ENCODE measurements at places on chromosomes 11 and 22.

GRCh38 chr11:70577948-70578347 is 179.6 kb downstream of the CTTN start:
- no peak for DNase-seq

- DNase-seq: no peak
These were observed 741.1 kb downstream of the NELL1 start for GRCh38 chr11:21410513-21410912.

GRCh38 chr22:38704654-38705234 is 1.0 kb upstream of the GTPBP1 start:
- DNase-seq: no peak

GRCh38 chr11:78189174-78189724 is 530 bp downstream of the USP35 start:
- no peak for DNase-seq

DNA sequence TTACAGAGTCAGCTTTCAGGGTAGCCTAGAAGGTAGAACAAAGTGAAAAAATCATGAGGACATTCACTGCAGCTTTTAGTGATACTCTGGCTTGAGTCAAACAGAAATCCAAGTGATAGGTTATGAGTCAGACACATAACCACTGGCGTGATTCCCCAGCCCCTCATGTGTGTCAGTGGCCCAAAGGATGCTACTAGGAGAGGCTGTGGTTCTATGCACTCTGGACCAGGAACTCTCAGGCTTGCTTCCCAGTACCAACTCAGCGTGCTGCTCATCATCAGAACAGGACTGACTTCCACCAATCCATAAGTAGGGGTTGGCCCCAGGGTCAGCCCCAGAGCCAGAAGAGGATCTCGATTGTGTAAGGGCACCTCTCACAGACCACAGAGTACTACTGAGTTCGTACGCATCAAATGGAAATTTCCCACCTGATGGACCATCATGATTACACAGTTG is 116.8 kb downstream of the MED15 start:
- no peak for DNase-seq

DNA sequence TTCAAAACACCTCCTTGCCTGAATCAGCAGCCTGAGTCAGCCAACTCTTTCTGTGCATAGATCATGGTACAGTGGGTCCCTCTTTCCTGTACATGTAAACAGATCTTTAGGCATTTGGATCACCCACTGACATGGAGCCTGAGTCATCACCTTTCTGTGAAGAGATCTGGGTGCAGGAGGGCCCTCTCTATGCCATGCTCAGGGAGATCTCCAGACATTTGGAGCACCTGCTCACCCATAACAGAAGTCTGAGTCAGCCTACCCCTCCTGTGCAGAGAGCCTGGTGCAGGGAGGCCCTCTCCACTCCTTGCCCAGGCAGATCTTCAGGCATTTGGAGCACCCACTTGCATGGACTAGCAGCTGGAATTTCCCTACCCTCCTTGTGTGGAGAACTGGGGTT is 56.2 kb upstream of the GLYAT start:
- no peak for DNase-seq

GRCh38 chr11:123426789-123427188 is 3.3 kb upstream of the GRAMD1B start:
- no peak for DNase-seq

- no peak for DNase-seq
These were observed 59.5 kb downstream of the LINC01488 start for GRCh38 chr11:69541001-69541285.

DNA sequence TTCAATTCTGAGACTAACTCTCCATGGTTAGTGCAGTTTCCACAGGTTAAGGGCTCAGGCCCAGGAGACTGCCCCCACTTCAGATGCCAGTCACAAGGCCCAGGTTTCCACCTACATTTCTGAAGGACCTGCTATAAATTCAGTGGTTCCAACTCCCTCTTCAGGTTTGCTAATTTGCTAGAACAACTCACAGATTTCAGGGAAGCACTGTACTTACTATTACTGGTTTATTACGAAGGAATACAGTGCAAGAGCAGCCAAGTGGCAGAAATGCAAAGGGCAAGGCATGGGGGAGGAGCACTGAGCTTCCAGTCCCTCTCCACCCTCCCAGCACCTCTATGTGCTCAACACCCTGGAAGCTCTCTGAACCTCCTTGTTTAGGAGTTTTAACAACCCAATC is 39.3 kb upstream of the SPON1 start:
- no peak for DNase-seq

DNA sequence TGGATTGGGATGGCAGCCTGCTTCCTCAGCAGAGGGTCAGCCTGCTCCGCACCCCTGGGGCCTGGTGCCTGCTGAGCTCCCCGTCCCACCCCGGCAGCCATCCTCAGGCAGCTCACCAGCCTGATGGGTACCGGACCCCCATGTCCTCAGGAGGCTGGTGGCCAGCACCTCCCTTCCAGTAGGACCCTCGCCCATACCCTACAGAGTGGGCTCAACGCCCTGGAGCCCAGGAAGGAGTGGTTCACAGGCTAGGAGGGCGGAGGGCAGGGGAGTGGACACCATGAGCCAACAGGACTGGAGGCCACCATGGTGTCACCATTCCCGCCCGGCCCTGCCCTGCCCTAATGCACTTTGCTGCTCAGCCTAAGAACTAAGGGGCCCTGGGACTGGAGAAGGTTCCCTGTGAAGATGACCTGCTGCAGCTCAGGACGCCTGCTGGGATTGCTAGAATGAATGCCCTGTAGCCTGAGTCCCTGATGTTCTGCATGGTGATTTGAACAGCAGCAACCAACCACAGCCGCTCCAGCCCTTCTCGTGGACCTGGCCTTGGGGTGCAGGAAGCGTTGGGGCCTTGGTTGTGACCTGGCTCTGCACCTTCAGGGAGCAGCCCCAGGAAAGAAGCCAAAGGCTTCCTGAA is 1080.8 kb downstream of the BRD1 start:
- DNase-seq: no peak

DNA sequence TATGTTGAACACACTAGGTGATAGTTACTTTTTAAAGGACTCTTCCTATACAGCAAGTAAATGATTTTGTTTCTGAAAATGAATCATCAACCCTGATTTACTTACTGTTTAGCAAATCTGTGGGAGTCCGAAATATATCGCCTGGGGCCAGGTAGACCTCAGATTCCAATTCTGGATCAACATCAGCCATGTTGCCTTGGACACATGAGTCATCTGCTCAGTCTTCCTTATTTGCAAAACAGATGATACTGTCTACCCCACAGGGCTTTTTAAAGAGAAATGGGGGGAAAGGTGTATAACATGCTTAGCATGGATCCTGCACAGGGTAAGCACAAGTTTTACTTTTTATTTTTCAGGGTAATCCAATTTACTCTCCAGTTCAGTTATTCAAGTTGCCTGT is 324.2 kb downstream of the TENM4 start:
- no peak for DNase-seq

- DNase-seq: no peak
These were observed 6.2 kb downstream of the CEP57 start for GRCh38 chr11:95796501-95796900.

GRCh38 chr11:12193515-12194336 is 83.3 kb downstream of the MICAL2 start:
- no peak for DNase-seq

Data from activated CD4-positive, CD25-positive, alpha-beta regulatory T cell (primary cell).